HT-29 (cell line): ENCODE measurements at places on chromosomes 4 and X. TPM values are rescaled to one million over a fixed set of nuclear protein-coding genes. Genes with fewer than 3 reads are reported as not detected.

CLGN gene
- 0.05 TPM in 1 of 2 replicates, not detected in the other for total RNA-seq

GPR173 gene
- not detected in 2 replicates for total RNA-seq

NXF2B gene
- not detected in 2 replicates for total RNA-seq

PNCK gene
- total RNA-seq: 0.99 and 1.1 TPM in 2 replicates

SPANXA2 gene
- total RNA-seq: not detected in 2 replicates

SGMS2 gene
- total RNA-seq: 88.1 and 133 TPM in 2 replicates

GRIA3 gene
- not detected in 2 replicates for total RNA-seq

ACE2 gene
- total RNA-seq: not detected in 2 replicates

DCTD gene
- total RNA-seq: 44.1 and 55.1 TPM in 2 replicates

IL2 gene
- total RNA-seq: not detected in 2 replicates

SMIM31 gene
- total RNA-seq: 0.05 and 0.25 TPM in 2 replicates

SOWAHB gene
- 48.2 and 50.8 TPM in 2 replicates for total RNA-seq

MAGEA4 gene
- total RNA-seq: not detected in 2 replicates

HDX gene
- not detected in 2 replicates for total RNA-seq

SLITRK4 gene
- total RNA-seq: not detected in 2 replicates

FNIP2 gene
- 13.4 and 15.1 TPM in 2 replicates for total RNA-seq

PAGE2B gene
- not detected in 2 replicates for total RNA-seq

NKX3-2 gene
- total RNA-seq: 0.05 TPM in 1 of 2 replicates, not detected in the other

UGT2B17 gene
- not detected in 2 replicates for total RNA-seq

KDR gene
- not detected in 2 replicates for total RNA-seq

HTRA3 gene
- not detected in 2 replicates for total RNA-seq

SSX1 gene
- not detected in 2 replicates for total RNA-seq

PCDH10 gene
- total RNA-seq: not detected in 2 replicates

CASP6 gene
- 21.7 and 27.0 TPM in 2 replicates for total RNA-seq

TNIP3 gene
- not detected in 2 replicates for total RNA-seq

MSL3 gene
- 7.3 and 7.5 TPM in 2 replicates for total RNA-seq

BEX1 gene
- not detected in 2 replicates for total RNA-seq

DDIT4L gene
- total RNA-seq: not detected in 2 replicates

F8A1 gene
- total RNA-seq: 22.1 and 26.4 TPM in 2 replicates

FHDC1 gene
- 2.8 and 3.0 TPM in 2 replicates for total RNA-seq

SMIM10L2A gene
- total RNA-seq: 0.03 and 0.08 TPM in 2 replicates

SOD3 gene
- 2.0 and 3.3 TPM in 2 replicates for total RNA-seq

F8A3 gene
- 1.2 and 5.2 TPM in 2 replicates for total RNA-seq

PPARGC1A gene
- 0.08 TPM in 1 of 2 replicates, not detected in the other for total RNA-seq

ARHGEF38 gene
- total RNA-seq: 3.6 and 5.0 TPM in 2 replicates

MAGEB10 gene
- total RNA-seq: not detected in 2 replicates

SPANXC gene
- not detected in 2 replicates for total RNA-seq

LINC00632 gene
- total RNA-seq: not detected in 2 replicates

CACNA1F gene
- total RNA-seq: not detected in 2 replicates

ARR3 gene
- total RNA-seq: not detected in 2 replicates

NSG1 gene
- not detected in 2 replicates for total RNA-seq

SLC6A14 gene
- 0.10 and 0.13 TPM in 2 replicates for total RNA-seq

MAGEA1 gene
- total RNA-seq: not detected in 2 replicates

AMER1 gene
- 2.6 and 3.3 TPM in 2 replicates for total RNA-seq

FRMD7 gene
- total RNA-seq: not detected in 2 replicates

ADRA2C gene
- 0.53 TPM in 1 of 2 replicates, not detected in the other for total RNA-seq

GASK1B gene
- 16.1 TPM in 2 replicates for total RNA-seq

SPANXB1 gene
- not detected in 2 replicates for total RNA-seq

ERCC6L gene
- 3.8 and 5.5 TPM in 2 replicates for total RNA-seq

KCND1 gene
- 0.18 TPM in 1 of 2 replicates, not detected in the other for total RNA-seq

VGLL1 gene
- total RNA-seq: 3.5 and 4.7 TPM in 2 replicates

ATG4A gene
- total RNA-seq: 3.2 and 3.4 TPM in 2 replicates

ATOH1 gene
- 2.7 and 3.7 TPM in 2 replicates for total RNA-seq

ATXN3L gene
- not detected in 2 replicates for total RNA-seq

FTHL17 gene
- total RNA-seq: not detected in 2 replicates
